ENCODE measurements at places on chromosomes 13 and 19.

DNA sequence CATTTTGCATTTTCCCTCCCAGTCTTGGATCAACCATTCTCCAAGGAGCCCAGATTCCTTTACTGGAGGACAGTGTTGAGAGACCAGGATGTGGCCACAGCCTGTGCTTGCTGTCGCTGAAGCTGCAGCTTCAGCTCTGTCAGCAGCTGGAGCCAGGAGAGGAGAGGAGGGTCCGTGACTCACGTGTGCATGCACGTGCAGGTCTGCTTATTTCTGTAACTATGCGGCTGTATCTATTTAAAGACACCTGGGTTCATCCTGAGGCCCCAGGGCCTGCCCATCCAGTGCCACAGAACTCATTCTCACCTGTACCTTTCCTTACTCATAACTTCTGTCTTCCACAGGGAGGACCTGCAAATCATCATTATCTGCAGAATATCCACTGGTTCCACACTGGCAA lies 8.2 kb upstream of the LAMP1 start:
- no peak for DNase-seq

- DNase-seq: no peak
Measured at GRCh38 chr19:18672606-18673337, 10.7 kb upstream of the CRTC1 start.

GRCh38 chr13:59319276-59319675 lies 844.5 kb downstream of the DIAPH3 start:
- no peak for DNase-seq

DNA sequence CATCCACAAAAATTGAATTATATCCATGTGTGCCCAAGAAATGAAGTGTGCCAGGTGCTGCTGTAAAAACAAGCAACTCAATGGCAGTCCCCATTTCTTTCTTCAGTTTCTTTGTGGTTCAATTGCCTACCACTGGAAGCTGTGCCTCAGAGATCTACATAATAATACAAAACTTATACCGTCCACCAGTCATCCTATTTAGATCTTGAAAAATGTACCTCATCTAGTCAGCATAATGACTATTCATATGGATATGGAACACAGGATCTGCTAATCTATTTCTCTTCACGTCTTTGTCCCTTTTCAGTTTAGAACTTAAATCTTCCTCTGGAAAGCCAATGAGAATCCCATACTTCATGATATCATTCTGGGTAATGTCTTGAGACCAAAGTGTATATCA lies 648.5 kb downstream of the PCDH9 start:
- DNase-seq: no peak

DNA sequence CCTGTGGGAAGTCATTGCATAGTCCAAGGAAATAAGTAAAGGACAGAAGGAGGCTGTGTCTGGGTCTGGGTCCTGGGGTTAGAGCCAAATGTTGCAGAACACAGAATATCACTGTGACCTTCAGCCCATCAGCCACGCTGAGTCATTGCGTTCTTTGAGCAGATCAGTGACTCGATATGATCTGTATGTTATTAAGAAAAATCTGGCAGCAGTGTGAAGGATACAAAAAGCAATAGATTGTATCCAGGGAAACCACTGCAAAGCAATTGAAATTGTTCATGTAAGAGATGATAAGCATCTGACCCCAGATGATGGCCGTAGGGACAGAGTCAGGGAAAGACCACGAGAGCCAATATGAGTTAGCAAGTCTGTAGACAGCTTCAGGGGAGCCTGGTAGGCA lies 1575.1 kb upstream of the SLC10A2 start:
- no peak for DNase-seq

DNA sequence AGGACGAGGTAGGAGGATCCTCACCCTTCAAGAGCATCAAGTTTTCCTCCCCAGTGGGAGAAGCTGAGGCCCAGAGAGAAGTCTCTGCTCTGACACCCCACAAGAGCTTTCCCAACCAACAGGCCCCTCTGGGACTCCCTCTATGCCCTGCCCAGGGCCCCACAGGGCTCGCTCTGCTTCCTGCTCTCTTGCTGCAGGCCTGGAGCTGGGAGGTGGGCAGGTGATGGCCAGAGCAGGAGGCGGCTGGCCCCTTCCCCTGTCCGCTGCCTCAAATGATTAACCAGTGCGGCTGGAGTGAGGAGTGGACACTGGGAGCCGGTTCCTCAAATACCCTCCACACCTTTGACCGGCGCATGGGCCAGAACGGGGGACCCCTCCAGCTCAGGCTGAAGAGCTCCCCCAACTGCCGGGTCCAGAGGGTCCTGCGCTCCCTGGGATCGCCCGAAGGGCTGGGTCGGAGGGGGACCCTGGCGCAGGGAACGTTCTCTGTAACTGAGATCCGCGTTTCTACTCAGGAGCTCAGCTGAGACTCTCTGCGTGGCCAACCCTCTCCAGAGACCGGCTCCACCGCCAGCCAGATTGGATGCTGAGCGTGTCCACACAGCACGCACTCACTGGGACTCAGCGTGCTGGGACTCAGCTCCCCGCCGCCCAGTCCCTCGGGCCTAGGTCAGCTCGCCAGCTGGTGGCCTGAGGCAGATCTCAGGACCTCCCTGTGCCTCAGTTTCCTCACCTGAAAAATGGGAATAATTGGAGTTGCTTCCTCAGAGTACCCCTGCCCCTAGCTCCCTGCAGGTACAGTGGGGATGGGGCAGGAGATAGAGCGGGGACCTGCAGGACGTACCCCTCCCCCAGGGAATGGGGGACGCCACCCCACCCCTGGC lies 6.7 kb upstream of the ONECUT3 start:
- DNase-seq: no peak

GRCh38 chr13:110403721-110404120 lies 96.6 kb downstream of the COL4A2 start:
- no peak for DNase-seq

- DNase-seq: no peak
Measured at GRCh38 chr13:103192511-103193135, 126.4 kb upstream of the SLC10A2 start.

DNA sequence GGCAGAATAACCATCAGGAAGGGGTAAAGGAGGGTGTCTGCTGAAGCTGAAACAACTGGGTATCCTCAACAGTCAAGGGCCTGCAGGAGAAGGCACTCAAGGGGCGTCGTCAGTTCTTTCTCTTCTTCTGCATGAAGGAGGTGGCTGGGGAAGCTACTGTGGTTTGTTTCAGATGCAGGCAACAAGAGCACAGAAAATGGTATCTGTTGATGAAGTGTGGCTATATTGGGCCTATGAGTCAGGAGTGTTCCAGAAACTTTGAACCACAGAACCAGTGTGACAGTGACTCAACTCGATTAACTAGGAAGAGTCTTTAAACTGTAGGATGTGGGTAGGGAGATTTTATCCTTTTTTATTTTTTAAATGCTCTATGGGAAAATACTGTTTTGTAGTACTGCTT lies 686.3 kb downstream of the FGF9 start:
- DNase-seq: no peak

DNA sequence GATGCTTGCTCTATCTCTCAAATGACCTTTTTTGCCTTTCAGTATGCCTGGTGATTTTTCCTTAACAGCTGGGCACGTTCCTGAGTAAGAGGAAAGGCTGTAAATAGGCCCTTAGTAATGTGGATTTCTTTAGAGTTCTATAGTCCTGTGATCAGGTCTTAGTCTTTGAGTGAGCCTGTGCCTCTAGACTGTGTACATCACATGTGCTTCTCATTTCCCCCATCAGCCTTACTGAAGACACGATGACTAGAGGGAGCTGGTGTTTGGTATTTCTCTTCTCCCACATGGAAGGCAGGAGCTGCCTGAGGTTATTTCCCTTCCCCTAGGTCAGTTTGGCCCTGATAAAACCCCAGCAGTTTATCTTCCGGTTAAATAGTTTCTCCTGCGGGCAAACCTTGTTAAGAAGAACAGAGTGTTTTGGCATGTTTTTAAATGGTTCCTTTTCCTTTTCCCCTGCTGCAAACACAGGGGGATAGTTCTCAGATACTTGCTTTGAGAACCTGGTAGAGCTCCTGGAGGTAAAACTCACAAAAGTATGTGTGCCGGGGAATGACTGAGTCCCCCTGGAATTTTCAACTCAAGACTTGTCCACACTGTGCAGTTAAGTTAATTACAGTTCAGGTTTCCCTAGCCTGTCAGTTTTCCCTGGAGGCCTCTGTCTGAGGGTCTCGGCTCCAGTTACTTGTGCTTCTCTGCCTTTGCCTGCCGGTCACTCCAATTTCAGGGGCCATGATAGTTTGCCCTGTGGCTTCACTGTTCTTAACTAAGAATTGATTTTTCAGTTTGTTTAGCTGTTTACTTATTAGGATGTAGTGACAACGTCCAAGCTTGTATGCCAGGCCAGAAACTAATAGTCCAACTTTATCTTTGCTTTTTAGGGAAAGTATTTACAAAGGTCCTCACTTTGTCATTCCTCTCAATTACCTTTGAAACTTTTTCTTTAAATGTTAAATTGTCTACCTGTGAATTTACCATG lies 94.4 kb downstream of the URI1 start:
- no peak for DNase-seq

GRCh38 chr13:105725887-105726286 lies 809.6 kb downstream of the EFNB2 start:
- no peak for DNase-seq

GRCh38 chr19:10640361-10640760 lies 13.8 kb upstream of the ILF3 start:
- DNase-seq: no peak

- DNase-seq: no peak
Measured at GRCh38 chr13:113403255-113404104, 39.5 kb upstream of the GRTP1 start.

DNA sequence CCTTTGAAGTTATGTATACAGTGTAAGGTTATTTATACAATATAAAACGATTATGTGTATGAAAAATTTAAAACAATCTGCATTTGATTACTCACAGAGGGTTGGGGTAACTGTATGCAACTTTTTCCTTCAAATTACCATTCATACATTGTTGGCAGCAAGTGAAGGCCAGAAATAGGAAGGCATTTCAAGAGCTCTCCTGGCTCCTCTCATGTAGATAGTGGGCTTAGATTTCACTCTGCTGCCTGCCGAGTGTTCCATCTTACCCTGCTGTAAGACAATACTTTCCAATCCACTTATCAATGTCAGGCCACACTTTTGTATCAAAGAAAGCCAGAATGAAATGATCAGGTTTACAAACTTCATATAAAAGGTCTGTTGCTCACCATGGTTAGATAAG lies 245.2 kb downstream of the DNAJC15 start:
- DNase-seq: peak; percentile 52

- no peak for DNase-seq
Measured at GRCh38 chr19:51285682-51286081, 25.8 kb upstream of the IGLON5 start.

DNA sequence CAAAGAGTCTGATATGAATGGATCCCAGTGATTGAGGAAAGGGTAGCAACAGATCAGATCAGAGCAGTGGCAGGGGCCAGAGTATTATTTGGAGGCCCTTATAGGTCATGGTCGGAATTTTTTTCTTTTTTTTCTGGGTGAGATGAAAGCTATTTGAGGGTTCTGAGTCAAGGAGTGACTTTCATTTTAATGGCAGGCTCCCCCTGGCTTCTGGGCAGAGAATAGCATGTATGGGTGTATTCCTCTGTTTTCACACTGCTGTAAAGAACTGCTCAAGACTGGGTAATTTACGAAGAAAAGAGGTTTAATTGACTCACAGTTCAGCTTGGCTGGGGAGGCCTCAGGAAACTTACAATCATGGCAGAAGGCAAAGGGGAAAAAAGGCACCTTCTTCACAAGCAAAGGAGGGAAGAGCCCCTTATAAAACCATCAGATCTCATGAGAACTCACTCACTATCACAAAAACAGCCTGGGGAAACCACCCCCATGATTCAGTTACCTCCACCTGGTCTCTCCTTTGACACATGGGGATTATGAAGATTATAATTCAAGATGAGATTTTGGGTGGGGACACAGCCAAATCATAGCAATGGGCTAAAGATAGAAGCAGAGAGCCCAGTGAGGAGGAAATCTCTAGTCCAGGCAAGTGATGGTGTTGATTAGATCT lies 3.0 kb upstream of the SLC6A16 start:
- DNase-seq: no peak

- no peak for DNase-seq
Measured at GRCh38 chr13:36395280-36395679, 37.0 kb upstream of the CCNA1 start.

DNA sequence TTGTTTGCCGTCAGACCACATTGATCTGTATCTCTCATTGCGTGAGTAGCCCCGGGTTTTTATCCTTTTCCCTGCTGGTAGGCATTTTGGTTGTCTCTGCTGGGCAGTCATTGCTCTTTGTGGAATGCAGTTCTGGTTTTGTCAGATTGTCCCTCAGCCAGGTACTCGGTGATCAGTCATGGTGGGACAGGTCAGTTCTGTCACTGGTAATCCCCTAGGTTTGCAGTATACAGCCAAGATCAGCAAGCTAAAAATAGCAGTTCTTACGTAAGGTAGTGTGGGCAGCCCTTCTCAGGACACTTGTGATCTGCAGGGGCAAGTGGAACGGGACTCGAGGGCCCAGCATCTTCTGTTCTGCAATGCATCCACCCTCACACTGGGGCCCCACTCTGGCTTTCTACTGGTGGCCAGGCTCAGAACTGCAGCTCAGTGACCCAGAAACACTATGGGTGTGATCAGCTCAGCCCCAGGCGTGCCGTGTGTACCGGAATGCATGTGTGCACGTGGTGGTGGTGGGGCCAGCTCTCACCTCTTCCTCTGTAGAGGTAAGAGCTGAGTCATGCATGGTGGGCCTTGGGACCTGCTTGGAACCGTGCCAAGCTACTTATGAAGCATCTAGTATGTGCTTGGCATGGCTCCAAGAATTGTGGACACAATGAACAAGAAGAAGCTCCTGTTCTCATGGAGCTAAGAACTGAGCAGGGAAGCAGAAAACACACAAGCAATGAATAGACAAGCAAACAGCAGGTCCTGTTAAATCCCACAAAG lies 6.3 kb downstream of the PLEKHF1 start:
- no peak for DNase-seq

DNA sequence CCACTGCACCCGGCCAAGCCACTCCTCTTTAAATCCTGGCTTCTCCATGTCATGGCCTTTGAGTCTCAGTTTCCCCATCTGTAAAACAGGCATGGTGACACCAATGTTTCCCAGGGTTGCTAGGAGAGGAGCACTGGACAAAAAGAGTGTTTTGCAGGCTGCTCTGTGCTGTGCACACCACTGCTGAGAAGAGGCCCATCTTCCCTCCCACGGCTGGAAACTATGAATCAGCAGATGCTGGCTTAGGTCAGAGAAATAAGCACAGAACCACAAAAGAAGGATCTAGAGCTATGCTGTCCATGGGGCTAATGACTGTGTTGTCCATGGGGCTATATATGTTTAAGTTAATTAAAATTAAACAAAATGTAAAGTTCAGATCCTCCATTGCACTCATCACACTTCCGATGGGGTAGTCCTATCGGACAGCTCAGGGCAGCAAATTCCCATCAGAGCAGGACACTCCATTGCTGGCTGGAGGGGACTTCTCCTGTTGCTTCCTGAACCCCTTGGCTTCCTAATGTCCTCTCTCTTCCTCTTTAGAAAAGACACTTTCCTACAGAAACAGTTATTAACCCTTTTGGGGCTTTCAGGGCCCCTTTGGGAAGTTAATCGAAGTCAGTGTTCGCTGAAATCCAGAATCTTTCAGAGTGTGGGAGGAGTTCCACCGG lies 37.1 kb downstream of the TSHZ3 start:
- no peak for DNase-seq

All from NCI-H187 treated with DMSO at 0.1 percent for 48 hours (cell line).